NCI-H2171 (cell line): ENCODE measurements at places on chromosomes 2 and 18.
A peak's percentile ranks its signal among the peaks of the same experiment; 100 is the strongest.

DNA sequence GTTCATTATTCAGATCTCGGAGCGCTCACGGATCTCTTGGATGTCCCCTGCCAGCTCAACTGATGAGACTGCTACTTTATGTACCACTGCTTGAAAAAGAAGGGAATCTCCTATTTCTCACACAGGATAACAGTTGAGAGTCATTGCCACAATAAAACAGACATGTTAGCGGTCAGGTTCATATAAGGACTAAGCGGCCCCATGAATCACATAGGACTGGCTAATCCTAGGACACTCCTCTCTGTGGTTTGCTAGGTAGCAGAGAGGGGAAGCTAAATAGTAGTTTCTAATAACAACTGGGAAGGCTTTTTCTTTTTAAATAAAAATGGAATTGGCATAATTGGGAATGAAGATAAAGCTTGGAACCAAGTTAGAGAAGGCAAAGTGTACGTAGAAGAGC is 15.9 kb upstream of the TGFA start:
- DNase-seq = no peak

GRCh38 chr2:167271932-167272331 is 383.7 kb downstream of the XIRP2 start:
- no peak for DNase-seq

GRCh38 chr2:71704131-71704561 is 250.8 kb downstream of the DYSF start:
- DNase-seq = no peak

- peak; percentile 5 for DNase-seq
These were observed at the start of gene WNT6 for GRCh38 chr2:218859556-218859987. TSS of gene WNT6 (plus strand) at chr2:218859805. CDS start at chr2:218860038, 233 bp downstream.

- DNase-seq = no peak
These were observed 11.7 kb upstream of the FHL2 start for GRCh38 chr2:105410554-105410953.

DNA sequence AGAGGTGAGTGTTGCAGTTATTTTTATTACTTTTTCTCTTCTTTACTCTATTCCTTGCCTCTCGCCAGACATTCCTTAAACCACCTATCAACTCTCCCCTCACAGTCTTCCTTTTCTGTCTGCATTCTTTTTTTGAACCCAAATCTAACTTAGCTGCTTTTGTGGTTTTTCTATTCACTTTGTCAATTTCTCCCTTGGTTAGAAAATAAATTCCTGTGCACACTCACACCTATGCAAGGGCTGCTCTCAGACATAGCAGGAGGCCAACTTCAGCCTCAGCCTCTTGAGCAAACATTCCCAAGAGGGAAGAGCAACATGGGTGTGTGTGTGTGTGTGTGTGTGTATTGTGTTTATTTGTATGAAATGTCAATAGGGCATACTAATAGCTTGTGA is 808.6 kb downstream of the RNF144A start:
- no peak for DNase-seq

- no peak for DNase-seq
These were observed 33.4 kb upstream of the ACSL3 start for GRCh38 chr2:222827417-222827816.

DNA sequence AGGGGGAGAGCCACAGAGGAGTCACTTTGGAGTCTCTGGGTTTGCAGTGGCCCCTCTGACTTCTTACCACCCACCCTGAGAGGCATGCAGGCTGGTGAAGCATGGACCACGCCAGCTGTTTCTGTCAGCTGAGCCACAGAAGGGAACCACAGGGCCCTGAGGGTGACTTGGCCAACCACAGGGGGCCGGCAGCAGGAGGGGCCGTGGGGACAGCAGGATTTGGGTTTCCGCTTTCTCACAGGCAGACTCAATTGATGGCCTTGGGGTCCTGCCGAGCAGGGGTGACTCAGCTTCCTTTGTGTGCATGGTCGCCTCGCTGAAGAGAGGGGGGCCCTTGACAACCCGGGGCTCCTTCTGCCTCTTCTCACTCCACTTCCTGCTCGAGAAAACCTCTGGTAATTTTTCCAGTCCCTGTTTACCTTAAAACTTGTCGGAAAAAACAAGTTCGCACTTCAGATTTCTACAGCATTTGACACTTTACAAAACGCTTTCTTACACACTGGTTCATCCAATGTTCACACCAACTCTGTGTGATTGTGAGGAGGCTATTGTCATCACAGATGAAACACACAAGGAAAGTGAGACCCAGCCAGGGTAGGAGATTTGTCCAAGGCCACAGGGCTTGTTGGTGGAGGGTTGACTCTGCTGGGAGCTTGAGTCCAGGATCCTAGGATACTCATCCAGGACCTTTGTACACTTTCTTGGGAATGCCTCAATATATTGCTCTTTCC is 311.2 kb downstream of the LPIN1 start:
- no peak for DNase-seq

GRCh38 chr2:176109192-176109901 is 2.3 kb downstream of the HOXD11 start:
- no peak for DNase-seq

GRCh38 chr2:146123256-146123655 is 1603.3 kb upstream of the ZEB2 start:
- peak; percentile 62 for DNase-seq

DNA sequence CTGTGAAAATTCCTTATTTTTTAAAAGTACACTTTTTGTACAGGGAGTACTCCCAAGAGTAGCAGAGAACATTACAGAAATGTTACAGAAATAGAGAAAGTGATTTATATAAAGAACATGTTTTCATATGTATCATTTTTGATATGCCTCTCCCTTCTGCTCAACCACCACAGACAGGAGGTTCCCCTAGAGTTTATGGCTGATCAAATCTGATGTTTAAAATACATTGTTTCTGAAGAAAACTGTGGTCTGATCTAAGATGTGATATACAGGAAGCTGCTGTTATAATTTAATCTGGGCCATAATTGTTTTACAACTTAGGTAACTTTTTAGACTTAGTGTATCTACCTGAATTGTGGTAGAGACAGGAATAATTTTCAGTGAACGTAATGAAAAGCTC is 37.0 kb downstream of the STAT4 start:
- DNase-seq = no peak

GRCh38 chr2:215425021-215425782 is 10.7 kb downstream of the FN1 start:
- no peak for DNase-seq

DNA sequence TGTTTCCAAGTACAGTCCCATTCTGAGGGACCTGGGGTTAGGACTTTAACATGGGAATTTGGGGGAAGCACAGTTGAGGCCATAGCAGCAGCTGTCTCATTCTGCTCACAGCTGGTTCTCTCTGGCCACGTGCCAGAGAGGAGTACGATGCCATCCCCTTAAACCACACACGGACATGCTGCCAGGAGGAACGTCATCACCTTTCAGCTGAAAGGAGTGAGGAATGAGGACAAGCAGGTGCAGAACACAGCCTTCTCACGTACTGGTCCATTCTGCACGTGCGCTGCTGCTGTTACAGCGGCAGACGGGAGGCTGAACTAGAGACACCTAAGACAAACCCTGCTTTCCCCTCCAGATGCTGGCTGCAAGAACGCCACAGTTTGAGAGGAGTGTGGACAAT is 33.5 kb downstream of the ODC1 start:
- DNase-seq = peak; percentile 56

GRCh38 chr2:22450831-22451230 is 934.1 kb upstream of the KLHL29 start:
- DNase-seq = peak; percentile 52

DNA sequence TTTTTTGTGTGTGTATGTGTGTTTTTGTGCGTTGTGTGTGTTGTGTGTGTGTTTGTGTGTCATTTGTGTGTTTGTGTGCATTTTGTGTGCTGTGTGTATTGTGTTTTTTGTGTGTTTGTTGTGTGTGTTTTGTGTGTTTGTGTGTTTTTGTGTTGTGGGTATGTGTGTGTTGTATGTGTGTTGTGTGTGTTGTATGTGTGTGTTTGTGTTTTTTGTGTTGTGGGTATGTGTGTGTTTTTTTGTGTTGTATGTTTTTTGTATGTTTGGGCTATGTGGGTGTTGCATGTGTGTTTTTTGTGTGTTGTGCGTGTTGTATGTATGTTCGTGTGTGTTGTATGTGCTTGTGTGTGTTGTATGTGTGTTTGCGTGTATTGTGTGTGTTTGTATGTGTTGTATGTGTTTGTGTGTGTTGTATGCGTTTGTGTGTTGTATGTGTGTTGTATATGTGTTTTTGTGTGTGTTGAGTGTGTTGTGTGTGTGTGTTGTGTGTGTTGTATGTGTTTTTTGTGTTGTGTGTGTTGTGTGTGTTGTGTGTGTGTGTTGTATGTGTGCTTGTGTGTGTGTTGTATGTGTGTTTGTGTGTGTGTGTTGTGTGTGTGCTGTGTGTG is 275.3 kb downstream of the HRH4 start:
- DNase-seq = no peak

DNA sequence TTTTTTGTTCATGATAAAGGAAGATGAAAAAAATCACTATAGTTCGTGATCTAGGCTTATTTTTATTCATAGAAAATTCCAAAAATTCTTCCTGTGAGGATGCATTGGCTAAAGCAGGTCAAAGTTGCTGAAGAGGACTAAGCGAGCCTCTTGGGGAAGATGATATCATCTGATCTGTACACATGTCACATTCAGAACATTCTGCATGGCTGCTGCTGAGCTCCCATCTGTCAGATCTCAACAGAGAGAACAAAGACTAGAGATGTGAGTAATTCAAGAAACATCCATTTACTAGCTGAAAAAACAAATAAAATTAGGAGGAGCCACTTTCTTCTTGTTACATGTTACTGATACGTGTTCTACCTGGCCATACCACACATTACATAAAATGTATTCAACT is 518.6 kb upstream of the FSIP2 start:
- peak; percentile 78 for DNase-seq

GRCh38 chr2:119308793-119309330 is 57.8 kb downstream of the C2orf76 start:
- no peak for DNase-seq

GRCh38 chr2:47404356-47404755 is 1.4 kb downstream of the MSH2 start:
- no peak for DNase-seq

DNA sequence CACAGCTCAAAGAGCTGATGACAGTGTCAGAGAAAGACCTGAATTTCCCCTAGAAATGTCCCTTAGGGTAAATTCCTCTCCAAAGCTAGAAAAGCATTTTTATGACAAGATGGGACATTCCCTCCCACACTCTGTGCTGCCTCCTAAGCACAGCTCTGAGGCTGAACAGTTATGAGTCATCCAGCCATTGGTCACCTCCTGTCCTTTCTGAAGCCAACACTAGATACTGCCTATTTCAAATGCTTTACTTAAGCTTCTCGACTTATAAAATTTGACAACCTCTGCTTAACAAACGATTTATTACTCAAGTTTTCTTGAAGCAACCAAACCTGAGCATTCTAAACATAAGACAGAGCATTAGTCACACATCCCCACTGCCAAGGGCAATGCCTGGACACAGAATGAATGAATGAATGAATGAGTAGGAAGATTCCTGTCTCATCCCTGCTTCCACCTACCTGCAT is 35.4 kb downstream of the B4GALT6 start:
- DNase-seq = no peak

- no peak for DNase-seq
These were observed 14.3 kb downstream of the TTC32 start for GRCh38 chr2:19887510-19887909.

DNA sequence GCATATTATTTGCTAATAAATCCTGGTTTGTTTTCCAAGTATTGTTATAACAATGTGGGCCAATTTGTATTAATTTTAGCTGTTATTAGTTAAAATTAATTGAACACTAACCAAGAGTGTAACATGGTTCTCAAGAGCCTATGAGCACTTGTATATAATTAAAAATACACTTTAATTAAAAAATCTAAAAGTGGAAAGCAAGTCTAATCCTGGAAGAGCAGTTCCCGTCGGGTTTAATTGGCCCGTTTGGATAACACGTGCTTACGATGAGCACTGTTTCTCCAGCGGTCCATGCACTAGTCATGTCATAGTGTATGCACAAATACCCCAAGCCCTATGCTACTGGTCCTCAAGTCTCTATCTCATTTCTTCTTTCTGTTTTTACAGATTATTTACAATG is 49.0 kb downstream of the DCDC2C start:
- no peak for DNase-seq

- no peak for DNase-seq
These were observed 101.5 kb upstream of the LPIN2 start for GRCh38 chr18:3114451-3114850.

- DNase-seq = peak; percentile 80
These were observed 81.9 kb downstream of the MOGAT1 start for GRCh38 chr2:222753251-222753824.

GRCh38 chr2:94774851-94775250 is 96.4 kb upstream of the TEKT4 start:
- DNase-seq = no peak

- no peak for DNase-seq
These were observed 538.3 kb downstream of the CNTNAP5 start for GRCh38 chr2:124563426-124563825.

DNA sequence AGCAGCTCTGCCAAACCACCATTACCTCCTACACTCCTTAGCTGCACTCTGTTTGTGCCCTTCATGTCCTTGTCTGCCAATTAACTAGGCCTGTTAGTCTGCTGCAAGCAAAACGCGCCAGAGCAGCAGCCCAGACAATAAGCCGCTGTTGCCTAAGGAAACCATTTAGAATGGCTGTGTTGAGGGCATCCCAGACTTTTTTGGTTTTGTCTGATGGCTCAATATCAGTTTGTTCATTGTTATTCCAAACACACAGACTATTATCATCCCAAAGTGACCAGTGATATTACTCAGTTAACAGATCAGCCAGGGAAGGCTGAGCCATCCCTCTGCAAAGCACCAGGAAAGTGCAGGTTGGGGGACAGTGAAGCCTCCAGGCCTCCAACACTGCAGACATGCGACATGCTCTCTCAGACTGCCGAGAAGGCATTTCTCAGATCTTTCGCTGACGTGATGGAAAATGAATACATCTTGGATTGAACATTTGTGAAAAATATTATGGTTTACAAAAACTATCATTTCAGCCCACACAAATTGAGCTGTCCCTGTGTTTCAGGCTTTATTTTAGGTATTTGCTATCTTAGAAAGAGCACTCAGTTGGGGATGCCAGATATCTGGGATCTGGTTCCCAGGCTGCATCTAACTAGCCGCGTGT is 182.0 kb upstream of the HNRNPA3 start:
- DNase-seq = no peak

GRCh38 chr18:34978533-34978893 is 62.7 kb upstream of the MAPRE2 start:
- no peak for DNase-seq

DNA sequence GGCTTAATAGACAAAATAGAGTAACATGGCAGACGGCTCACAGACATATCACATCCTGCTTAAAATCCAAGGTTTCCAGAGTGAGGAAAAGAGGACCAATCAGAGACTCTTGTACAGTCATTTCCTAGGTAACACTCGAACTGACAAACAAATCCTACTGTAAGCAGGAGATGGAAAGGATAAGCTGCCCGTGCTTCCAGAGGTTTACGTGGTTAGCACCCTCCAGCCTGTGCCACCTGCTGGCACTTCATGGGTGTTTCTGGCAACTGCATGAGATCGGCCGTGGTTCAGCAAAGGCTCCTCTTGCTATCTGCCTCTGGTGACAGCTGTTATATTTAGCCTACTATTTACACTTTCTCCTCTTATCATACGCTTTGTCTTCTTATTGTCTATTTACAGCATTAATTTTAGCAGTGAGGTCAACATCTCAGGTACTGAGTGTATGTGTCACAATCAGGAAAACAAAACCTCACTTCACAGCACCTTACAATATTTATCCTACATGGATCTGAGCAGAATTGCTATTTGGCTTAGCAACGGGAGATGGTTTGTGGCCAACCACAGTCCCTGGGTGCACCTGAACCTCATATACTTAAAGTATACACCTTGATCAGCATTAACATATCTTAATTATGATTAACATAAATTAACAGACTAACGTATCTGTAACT is 226.9 kb downstream of the TMEM163 start:
- peak; percentile 70 for DNase-seq
